COLO829 (cell line): ENCODE measurements at places on chromosomes 5 and 9.

DNA sequence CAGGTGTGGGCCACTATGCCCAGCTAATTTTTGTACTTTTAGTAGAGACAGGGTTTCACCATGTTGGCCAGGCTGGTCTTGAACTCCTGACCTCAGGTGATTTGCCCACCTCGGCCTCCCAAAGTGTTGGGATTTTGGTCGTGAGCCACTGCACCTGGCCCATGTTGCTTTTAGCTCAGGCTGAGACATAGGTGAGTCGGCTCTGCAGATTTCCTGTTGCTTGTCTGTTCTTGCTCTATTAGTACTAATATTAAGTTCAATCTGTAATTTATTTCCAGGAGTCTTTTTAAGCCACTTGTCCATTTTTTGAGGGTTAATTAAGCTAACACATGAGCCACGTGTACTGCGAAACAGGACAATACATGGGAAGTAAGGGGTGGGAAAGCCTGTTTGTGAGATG is 21.4 kb upstream of the BASP1 start:
- no peak for DNase-seq

GRCh38 chr5:138517437-138517836 is 25.6 kb downstream of the ETF1 start:
- no peak for DNase-seq

DNA sequence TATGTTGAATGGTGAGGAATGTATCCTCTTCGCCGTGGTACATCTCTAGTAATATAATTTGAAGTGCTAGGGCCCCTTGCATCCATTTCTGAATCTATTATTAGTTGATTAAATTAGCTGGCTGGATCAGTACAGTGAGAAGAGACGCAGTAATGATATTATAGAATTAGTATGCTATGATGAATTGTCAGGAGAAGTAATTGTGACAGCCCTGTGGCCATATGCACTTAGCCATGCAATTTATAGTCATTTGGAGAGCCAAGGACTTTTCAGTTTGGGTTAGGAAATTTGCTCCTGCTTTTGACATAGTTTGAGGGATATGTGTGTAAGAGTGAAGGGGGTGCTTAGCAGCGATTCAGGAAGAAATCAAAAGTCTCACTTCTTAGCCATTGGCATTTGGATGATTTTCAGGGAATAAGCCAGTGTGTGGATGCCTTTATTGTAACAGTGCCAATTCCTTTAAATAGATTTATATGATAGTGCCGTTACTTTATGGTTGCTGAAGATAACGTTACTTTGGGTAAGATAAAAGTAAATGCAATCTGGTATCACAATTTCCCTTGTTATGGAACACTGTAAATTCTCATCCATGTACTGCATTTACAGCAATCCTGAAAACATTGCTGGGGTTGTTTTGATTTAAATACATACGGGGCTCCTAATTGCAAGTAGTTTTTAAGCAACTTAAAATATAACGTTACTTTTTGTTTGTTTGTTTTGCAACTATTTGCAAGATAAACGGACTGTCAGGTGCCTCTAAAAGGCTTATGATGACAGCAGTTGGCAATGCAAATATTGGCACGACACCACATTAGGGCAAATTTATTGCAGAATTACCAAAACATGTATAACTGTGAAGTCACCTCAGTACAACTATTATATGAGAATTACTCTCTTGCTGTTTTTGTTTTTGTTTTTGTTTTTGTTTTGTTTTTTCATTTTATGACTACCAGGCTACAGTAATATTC is 875.4 kb upstream of the WWC1 start:
- DNase-seq = no peak

DNA sequence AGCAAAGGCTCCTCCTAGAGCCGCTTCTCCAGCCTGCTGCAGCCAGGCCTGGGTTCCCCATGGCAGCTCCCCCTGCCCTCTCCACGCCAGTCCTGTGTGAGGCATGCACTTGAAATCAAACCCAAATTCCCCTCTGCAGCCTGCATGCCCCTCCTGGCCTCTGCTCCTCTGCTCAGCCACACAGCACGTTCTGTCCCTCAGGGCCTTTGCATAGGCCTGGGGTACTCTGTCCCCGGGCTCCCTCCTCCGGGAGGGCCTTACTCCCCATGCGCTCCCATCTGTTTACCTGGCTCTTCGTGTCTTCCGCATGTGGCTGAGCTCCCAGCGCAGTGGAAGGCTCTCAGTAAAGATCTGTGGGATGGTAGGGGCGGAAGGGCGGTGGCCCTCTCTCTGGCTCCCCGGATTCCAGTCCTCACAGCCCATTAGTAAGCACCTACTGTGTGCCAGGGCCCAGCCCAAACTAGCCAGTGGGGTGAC is 203.5 kb upstream of the IER5L start:
- no peak for DNase-seq

DNA sequence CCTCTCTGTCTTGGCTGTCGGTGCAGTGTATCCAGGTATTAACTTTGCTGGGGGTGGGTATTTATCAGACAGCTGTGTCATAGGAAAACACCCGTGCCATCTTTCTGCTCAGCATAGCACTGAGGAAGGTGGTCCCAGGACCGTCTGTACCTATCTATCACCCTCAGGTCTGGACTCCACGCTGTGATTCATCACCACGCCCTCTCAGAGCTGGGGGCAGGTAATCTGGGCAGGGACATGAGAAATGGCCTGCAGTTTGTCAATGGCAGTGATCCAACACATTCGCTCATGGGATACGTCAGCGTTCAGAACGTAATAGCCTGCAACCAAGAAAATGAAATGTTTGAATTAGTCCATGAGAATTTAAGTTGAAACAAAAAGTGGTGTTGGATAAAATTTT is 151.6 kb upstream of the MAP1B start:
- DNase-seq = no peak

DNA sequence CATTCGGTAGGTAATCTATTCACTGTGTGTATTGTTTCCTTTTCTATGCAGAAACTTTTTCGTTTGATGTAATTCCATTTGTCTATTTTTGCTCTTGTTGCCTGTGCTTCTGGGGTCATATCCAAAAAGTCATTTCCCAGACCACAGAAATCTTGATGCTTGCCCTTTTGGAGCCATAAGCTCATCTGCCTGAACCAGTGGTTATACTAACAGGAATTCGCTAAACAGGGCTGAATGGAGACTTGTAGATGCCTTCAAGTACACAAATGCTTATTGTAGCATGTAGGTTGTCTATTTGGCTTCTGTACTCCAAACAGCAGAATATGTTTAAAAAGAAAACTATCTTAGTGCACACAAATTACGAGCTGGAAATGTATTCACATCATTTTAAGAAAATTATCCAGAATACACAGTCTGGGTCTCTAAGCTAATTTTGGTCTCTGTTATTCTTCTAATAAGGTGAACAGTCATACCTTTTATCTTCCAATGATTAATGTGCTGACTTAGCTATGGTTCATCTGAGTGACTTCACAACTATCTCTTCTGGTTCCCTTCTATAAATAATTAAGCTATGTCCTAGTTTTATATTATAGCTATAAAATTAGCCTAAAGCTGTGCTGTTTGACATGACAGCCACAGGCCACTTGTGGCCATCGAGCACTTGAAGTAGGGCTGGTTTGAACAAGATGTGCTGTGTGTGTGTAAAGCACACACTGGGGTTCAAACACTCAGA is 87.6 kb downstream of the DAPK1 start:
- no peak for DNase-seq

DNA sequence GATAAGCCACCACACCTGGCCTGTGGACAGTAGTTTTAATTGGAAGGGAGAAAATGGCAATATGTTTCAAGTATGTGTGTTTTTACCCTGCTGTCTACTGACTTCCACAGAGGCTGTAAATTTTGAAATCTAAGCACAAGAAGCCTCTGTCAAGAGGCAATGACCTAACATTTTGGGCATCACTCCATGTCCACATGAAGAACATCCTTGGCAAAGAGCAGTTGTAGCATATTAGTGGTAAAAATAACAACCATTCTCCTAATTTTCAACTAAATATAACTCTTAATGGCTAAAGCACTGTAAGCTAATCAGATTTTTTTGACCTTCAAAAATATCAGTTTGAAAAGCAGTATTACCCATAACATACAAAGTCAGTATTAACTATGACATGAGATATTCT is 100.3 kb upstream of the APC start:
- DNase-seq = no peak

DNA sequence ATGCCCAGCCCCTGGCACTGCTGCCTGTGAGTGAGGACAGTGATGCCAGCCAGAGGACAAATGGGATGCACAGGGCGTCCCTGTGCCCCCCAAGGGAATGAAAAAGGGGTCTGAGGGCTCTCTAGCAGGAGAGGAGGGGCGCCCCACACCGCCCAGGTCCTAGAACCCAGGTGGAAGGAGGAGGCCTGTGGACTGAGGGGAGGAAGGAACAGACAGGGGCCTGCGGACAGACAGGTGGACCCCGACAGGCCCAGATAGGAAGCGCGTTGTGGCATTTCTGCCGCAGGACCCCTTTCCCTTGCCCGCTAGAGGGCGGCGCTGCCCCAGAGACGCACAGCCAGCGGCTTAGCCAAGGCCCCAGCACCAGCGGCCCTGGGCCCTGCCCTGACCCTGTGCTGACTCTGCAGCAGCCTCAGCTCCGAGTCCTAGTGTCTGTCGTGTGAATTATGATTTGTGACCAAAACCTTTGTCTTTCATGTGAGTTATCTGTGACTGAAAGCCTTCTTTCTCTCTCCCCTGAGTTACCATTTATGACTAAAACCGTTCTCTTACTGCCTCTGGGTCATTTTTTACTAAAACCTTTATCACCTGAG is 30.7 kb downstream of the TRIP13 start:
- DNase-seq = peak; percentile 45

GRCh38 chr5:56207537-56207936 is 25.6 kb downstream of the ANKRD55 start:
- no peak for DNase-seq

DNA sequence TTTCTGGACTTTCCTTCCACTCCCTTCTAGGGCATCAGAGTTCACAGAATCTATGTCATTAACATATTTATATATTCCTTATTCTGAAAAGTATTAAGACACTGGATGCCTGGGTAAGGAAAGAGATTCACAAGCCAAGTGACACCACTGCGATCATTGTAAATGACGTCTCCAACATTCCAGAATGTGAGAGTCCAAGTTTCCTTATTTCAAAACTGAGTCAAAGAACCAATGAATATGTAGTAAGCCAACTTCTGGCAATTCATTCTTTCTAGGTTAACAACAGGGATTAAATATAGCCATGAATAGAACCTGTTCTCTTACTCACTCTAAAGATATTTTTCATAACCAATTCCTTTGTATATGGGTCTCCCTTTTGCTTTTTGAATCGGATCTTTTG is 18.1 kb downstream of the RAI14 start:
- DNase-seq = no peak

DNA sequence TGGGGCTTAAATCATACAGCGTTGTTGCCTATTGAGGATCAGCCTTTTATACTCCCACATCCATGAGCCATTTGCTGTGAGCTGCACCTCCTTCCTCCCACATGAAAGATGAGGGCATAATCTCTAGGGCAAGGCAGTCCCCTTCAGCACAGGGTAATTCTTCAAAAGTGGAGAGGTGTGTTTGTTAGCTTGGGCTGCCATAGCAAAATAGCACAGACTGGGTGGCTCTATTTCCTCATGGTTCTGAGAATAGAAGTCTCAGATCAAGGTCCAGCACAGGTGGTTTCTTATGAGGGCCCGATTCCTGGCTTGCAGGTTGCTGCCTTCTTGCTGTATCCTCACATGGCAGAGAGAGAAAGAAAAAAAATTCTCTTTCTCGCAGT is 121.8 kb upstream of the SLC12A2 start:
- DNase-seq = no peak

DNA sequence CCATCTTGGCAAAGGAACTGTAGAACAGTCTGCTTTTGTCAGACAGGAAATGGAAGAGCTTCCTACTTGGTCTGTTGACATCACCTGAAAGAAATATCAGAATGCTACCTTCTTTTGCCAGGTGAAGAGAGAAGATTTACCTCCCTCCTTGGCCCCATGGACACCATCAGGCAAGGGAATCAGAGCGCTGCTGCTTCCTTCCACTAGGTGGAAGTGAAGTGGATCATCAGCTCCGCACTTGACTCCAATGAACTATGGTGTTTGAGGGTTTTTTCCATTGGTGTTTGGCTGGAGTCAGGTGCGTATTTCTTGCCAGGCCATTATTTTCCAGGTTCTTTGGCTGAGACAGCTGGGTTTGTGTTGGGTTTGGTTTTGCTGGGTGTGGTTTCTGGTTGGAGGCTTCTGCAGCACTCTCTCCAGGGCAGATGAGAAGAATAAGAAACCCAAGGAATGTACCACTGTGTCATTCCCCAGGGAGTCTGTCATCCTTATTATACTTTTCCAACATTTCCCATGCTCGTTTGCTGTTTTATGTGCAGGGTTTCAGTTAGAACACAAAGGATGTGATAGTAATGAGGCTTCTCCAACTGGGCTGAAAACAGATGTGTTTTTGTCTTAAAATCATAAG is 12.4 kb downstream of the SPATA31E1 start:
- no peak for DNase-seq

DNA sequence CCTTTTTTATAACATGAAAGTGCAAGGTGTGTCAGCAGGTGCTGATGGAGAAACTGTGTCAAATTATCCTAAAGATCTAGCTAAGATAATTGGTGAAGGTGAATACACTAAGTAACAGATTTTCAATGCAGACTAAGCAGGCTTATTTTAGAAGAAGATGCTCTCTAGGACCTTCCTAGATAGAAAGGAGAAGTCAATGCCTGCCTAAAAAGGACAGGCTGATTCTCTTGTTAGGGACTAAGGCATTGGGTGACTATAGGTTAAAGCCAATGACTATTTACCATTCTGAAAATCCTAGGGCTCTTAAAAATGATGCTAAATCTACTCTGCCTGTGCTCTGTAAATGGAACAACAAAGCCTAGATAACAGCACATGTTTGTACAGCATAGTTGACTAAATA is 1682.4 kb downstream of the MAT2B start:
- no peak for DNase-seq

DNA sequence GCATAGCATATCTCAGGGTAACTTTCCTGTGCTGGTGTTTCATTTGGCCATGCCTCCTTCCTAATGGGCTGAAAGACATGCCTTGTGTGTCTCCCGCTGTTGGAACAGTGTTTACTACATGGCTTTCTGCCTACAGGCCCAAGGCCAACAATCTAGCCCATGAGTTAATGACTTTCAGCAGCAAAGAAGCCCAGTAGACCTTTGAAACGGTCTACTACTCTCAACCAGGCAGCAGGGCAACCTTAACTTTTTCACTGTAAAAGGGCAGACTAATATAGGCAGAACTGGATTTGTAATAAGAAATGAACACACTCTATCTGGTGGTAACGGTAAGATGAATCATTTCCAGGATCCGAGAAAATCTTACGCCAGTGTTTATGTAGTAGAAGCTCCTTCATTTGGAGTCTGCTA is 21.0 kb downstream of the C5orf15 start:
- no peak for DNase-seq

- peak; percentile 49 for DNase-seq
Measured at GRCh38 chr5:154179846-154180710, 10.5 kb upstream of the GALNT10 start.
